Natural killer cell treated with Interleukin-12 subunit alpha and Interleukin-12 subunit beta and Interleukin-15 and Interleukin-18, amount 100 ng/mL, for 72 hours (primary cell): ENCODE measurements at places on chromosomes 13 and 19. TPM values are rescaled to one million over a fixed set of nuclear protein-coding genes. Genes with fewer than 3 reads are reported as not detected.

Gene TJP3
- total RNA-seq, result 2.1 TPM

Gene ONECUT3
- total RNA-seq, result not detected

- no peaks in the 10 kb centered on the region for H3K4me1 ChIP-seq
- no peak for DNase-seq
- no peaks in the 10 kb centered on the region for H3K27me3 ChIP-seq
- peaks cover 14% of the 10 kb centered on the region for H3K36me3 ChIP-seq
- no peak overlapping the region for H3K27ac ChIP-seq
- H3K4me3 ChIP-seq, result no peak overlapping the region
These were observed 132.9 kb downstream of the SLITRK6 start for GRCh38 chr13:85666356-85666755.

Gene NLRP7
- total RNA-seq, result 1.2 TPM

GRCh38 chr19:14906711-14907110, 20.8 kb upstream of the OR7A17 start:
- no peak overlapping the region for H3K27ac ChIP-seq
- H3K27me3 ChIP-seq, result peaks cover 25% of the 10 kb centered on the region
- H3K4me3 ChIP-seq, result no peak overlapping the region

DNA sequence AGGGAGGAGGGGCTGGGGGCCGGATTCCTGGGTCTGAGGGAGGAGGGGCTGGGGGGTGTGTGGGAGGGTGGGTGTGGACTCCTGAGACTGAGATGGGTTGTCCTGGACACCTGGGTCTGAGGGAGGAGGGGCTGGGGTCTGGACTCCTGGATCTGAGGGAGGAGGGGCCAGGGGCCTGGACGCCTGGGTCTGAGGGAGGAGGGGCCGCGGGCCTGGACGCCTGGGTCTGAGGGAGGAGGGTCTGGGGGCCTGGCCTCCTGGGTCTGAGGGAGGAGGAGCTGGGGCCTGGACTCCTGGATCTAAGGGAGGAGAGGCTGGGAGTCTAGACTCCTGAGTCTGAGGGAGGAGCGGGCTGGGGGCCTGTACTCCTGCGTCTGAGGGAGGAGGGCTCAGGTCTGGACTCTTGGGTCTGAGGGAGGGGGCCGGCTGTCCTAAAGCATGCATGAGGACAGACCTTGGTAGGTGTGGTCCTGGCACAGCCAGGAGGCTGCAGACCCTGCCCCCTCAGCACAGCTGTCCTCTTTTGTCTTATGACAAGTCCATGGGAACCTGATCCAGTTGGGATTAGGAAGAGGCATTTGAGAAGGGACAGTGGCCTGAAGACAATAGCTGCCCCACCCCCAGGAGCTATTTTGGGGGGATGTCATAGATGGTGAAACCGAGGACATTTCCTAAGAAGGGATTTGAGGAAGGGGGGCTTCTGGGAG, 1.3 kb downstream of the TNNT1 start:
- no peak for DNase-seq
- no peak overlapping the region for H3K4me3 ChIP-seq
- peaks cover 19% of the 10 kb centered on the region for H3K4me1 ChIP-seq
- H3K27ac ChIP-seq, result no peak overlapping the region

GRCh38 chr13:25948910-25949309, 102.9 kb downstream of the SHISA2 start:
- DNase-seq, result no peak
- no peak overlapping the region for H3K27ac ChIP-seq
- no peaks in the 10 kb centered on the region for H3K36me3 ChIP-seq
- H3K4me3 ChIP-seq, result no peak overlapping the region
